NCI-H2171 (cell line): ENCODE measurements at places on chromosomes 6 and 20.

- no peak for DNase-seq
Measured at GRCh38 chr20:57555457-57556184, 5.3 kb upstream of the PCK1 start.

DNA sequence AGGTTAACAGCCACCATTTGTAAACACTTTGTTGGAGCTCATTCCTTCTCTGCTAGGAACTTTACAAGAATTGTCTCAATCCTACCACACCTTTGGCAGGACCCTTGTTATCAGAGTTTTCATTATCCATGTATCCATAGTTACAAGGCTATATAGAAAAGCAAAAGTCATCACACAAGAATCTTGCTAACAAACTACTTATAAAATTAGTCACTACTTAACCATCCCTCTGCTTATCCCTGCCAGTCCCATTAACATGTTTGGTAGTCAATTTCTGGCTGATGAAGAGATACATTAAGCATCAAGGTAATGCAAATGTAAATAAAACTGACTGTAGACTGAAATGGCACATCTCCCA lies 10.4 kb downstream of the ZSWIM3 start:
- DNase-seq = no peak

GRCh38 chr20:53592992-53593465 lies 610 bp downstream of the ZNF217 start:
- peak; percentile 6 for DNase-seq

- DNase-seq = no peak
Measured at GRCh38 chr20:52539891-52540290, 348.3 kb upstream of the ZFP64 start.

DNA sequence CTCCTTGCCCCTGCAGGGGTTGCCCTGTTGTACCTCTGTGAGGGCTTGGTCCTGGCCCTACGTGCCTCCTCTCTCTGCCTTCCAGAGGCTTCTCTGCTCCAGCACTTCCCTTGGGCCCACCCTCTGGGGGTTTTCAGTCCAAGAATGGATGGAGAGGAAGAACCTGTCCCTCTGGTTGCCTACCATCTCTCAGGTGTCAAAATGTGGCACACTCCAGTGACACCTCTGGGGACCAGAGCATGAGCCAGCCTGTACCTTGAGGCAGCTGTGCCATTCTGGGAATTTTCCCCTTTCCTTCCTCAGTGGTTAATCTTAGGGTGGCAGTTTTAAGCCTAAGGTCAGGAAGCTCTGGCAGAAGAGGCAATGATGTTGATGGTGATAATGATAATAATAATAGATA lies 115.2 kb upstream of the ARMC2 start:
- DNase-seq = no peak

DNA sequence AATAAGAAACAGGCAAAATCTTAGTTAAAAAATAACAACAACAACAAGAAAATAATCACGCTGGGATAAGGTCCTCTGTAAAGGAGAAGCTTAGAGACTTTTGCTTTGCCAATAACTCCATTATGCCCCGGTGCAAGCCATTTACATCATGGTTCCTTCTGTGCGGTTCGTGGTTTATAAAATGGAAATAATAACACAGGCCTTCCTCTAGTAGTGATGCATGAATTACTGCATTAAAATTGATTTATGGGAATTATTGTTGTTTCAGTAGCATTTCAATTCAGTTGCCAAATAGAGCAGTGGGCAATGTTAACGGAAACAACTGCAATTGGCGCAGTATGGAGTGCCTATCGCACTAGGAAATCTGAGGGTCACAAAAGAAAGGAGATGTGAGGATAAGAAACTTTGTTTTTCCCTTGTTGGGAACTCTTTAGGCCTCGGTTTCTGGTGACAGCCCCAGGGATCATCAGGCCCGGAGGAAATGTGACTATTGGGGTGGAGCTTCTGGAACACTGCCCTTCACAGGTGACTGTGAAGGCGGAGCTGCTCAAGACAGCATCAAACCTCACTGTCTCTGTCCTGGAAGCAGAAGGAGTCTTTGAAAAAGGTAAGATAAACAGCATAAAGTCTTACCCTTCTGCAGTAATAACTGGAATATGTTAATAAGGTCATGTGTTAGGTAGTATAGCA lies 1.1 kb downstream of the CD109 start:
- DNase-seq = no peak

GRCh38 chr6:123830120-123830519 lies 26.5 kb downstream of the NKAIN2 start:
- DNase-seq = no peak

- no peak for DNase-seq
Measured at GRCh38 chr6:89388846-89389245, 23.2 kb downstream of the RRAGD start.

DNA sequence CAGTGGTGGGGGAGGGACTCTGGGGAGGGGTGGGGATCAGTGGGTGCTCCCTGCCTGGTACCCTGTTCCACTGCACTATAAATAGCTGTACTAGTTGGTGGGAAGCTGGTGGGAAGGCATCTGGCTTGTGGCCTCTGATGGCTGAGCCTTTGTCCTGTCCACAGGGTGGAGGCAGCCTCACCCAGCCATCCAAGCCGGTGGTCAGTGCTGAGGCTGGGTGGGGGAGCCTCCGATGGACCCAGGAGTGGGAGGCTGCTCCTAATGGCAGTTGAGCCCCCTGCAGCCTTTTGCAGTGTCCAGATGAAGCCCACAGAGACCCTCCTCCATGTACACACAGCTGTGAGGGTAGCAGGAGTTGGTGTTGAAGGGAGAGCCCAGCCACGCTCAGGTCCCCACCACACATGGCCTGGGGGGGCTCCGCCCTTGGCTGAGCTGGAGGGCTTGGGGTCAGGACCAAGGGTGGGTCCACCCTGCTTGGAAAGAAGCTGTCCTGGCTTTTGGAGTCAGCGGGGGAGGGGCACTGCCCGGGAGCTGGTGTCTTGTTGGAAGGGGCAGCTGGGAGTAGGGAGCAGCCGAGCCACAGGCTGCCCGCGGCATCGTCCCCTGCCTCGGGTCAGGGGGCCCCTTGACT lies 2.5 kb downstream of the PPDPF start:
- DNase-seq = no peak

DNA sequence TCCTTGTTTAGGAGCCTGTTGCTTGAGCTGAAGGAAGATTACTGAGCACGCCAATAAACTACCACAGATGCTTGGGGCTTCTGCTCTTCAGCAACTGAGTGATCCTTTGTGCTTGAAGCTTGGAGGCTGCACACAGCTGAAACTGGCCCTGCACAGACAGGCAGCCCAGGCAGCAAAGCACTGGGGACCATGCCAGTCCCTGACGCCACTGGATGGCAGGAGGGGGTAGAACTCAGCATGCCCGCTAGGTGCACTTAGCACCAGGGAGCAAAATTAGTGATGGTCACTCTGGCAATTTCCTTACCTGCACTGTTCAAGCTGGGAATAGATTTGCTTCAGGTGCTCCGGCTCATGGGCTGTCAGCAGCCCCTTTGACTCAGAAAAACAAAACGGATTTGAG lies 91.5 kb downstream of the FAM50B start:
- DNase-seq = no peak

DNA sequence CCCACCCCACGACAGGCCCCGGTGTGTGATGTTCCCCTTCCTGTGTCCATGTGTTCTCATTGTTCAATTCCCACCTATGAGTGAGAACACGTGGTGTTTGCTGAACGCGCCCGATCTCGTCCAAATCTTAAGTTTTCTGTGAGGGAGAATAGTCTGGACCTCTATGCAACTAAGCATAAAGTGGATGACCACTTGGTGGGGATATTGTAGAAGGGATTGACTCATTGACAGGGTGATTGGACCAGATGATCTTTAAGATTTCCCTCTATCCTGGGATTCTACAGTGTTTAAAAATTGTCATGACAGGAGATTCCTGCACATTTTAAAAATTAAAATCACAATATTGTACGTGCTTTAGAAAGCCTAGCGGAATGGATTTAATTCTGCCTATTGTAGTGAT lies 141.3 kb downstream of the TRMT11 start:
- no peak for DNase-seq

- no peak for DNase-seq
Measured at GRCh38 chr20:49696594-49696993, 17.1 kb downstream of the B4GALT5 start.

DNA sequence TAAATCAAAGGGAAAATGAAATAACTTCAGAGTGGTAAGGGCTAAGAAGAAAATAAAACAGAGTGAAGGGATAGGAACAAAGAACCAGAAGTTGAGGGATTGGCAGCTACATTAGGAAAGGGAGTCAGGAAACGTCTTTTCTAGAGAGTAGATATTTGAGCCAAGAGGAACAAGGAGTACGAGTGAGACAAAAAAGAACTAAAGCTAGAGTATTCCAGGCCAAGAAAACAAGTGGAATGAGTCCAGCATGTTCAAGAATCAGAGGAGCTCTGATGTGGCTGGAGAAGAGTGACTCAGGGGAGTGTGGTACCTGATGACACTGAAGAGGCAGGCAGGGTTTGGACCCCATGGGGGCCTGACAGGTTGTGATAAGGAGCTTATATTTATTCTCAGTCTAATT lies 66.3 kb downstream of the CEP162 start:
- DNase-seq = no peak

DNA sequence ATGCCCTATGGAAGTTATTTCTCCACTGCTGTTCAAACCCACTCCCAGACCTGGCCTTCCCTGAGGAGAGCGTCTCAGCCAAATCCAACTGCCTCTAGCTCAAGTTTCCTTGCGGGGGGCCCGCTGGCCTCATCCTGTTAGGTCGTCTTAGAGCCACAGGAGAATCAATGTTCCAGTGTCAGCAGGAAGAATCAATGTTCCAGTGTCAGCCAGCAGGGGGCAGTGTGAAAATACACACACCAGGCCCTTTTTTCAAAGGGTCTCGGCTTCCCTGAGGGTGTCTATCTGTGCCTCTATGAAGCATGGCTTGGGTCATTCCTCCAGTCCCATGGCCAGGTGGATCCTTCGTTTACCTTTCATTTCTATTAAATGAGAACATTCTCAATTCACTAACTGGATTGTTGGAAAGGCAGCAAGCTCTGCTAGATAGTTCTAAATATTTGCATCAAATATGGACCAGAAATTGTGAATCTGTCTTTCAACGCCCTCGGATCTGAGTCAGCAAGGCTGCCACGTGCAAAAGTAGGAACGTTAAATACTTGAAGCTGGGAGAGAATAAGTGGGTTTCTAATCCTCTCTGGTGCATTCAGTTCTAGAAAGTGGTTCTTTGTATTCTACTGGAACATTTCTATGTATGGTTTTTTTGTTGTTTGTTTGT lies 19.2 kb downstream of the PRND start:
- no peak for DNase-seq

DNA sequence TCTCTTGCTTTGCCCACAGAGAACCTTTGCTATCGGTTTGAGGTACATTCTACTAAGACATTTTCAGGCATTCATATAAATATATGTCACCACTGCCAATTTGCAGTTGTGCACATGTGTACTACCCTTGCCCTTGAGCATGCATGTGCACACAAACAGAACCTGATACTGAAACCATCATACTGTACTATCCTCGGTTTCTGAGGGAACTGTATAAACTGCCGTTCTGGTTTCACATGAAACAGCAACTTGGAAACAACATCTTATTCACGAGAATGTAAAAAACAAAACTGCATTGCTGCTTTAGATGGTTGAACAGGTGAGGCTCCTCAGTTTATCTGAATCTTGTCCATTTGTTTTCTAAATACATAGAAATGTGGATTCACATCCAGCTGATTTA lies 151.2 kb upstream of the TMEM170B start:
- no peak for DNase-seq

GRCh38 chr6:154448448-154449096 lies 61.9 kb downstream of the CNKSR3 start:
- no peak for DNase-seq

- no peak for DNase-seq
Measured at GRCh38 chr6:23533311-23533710, 592.7 kb upstream of the NRSN1 start.

DNA sequence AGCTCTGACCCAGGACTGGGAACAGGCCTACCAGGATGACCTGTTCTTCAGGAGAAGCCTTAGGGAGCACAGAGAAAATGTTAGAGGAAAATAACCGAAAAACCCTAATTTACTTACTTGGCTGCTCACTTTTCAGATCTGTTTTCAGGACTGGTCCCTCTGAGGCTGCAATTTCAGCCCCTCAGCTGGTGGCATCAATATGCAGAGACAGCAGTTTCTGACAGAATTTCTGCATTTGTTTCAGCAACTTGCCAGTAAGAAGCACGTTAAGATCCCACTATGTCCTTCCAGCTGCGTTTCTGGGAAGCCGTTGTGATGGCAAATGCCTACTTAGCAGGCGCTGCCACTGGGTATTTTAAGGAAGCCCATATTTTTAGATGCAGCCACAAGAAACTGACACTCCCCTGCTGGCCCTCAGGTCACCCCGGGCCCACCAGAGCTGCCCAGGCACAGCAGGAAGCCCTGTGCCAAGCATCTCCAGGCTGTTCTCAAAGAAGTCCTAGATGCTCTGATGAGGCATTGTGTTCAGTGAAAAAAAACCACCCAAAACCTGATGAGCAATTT lies 7.5 kb downstream of the YTHDF1 start:
- DNase-seq = no peak

DNA sequence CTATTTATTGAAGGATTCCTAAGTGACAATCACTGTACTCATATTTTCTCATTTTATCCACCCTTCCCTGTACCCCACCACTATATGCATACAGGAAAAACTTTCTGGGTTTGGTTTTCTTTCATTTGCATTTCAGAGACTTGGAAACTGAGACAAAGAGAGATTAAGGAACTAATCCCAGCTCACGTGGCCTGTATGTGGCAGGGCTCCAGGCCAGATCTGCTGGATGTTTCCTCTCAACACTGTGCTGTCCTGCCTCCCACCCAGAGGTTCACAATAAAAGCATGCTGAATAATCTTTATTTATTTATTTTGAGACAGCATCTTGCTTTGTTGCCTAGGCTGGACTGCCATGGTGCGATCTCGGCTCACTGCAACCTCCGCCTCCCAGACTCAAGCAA lies 50.2 kb downstream of the CEP162 start:
- no peak for DNase-seq

GRCh38 chr6:140490081-140490480 lies 1115.6 kb upstream of the CITED2 start:
- DNase-seq = no peak

DNA sequence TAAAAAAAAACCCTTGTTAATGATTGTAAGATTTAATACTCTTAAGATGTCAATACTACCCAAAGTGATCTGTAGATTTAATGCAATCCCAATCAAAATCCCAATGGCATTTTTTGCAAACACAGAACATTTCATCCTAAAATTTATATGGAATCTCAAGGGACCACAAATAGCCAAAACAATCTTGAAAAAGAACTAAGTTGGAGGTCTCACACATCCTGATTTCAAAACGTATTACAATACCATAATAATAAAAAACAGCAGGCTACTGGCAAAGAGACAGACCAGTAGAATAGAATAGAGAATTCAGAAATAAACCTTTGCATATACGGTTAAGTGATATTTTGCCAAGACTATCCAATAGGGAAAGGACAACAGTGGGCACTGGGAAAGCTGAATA lies 331.9 kb upstream of the JARID2 start:
- no peak for DNase-seq

DNA sequence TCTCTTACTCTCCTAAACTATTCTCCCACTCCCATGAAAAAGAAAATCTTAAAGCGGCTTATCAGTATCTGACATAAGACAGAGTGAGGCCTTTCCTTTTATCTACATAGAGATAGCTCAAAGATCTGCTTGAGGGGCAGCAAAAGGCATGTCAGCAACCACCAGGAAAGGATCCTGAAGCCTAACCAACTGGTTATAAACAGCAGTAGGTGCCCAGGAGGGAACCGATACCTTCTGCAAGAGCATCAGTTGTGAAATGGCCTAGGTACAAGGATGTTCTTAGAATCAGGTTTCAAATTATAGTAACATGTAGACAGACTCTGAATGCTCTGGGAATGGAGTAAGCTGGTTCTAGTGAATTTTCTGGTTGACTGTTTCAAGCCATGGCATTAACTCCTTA lies 21.4 kb downstream of the JARID2 start:
- no peak for DNase-seq
